ENCODE measurements at places on chromosomes 11 and 22. TPM values are rescaled to one million over a fixed set of nuclear protein-coding genes. Genes with fewer than 3 reads are reported as not detected.

GRCh38 chr11:113339929-113340589 lies 25.7 kb downstream of the TTC12 start:
- no peak for DNase-seq

DNA sequence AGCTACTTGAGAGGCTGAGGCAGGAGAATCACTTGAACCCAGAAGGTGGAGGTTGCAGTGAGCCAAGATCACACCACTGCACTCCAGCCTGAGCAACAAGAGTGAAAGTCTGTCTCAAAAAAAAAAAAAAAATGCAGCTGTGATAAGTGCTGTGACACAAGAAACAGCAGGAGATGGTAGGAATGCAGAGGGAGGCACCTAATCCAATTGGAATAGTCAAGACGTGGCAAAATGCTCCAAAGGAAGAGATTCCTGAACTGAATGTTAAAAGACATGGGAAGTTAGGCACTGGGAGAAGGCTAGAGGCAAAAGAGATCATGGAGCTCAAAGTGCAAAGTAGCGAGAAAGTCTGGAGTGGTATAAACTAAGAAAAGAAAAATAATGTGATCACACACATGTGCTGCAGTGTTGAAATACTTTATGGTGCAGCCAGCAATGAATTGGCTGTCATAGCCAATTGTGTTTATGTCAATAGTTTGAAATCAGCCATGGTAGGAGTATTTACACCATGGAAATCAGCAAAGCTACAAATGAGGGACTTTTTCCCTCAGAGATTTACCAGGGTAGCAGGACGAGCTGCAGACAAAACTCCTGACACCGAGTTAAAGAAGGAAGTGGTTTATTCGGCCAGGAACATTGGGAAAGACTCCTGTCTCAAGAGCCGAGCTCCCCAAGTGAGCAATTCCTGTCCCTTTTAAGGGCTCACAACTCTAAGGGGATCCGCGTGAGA lies 40.9 kb upstream of the LIPT2 start:
- DNase-seq = no peak

DNA sequence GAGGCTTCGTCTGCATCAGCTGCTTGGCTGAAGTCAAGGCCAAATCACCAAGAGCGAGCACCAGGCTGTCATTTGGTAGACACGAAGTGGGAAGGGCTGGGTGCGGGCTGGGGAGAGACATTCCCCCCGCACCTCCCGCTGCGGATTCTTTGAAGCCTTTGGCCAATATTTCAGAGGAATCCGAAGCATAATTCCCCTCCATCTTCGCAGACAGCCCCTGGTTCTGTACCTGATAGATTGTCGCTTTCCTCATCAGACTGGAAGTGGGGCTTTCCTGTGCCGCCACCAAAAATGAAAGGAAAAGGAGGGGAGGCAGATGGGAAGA lies 15.3 kb downstream of the BLID start:
- no peak for DNase-seq

DNA sequence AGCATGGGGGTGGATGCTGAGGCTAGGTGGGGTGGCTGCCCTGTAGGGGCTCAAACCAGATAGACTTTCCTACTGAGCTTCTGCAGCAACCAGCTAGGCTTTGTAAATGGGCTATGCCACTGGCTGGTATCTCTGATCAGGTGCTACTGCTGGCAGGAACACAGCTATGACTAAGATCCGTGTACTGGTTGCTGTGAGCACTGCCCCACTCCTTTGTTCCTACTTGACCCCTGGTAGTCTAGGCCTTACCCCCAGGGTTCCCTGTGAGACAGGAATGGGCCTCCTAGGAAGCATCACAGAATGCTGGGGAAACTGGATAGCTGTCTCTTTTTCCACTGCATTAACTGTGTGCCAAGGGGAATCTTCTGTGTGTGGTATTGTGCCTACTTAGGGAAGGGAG lies 58.4 kb upstream of the GAB2 start:
- no peak for DNase-seq

GRCh38 chr22:47270463-47271135 lies 508.1 kb downstream of the TBC1D22A start:
- DNase-seq = no peak

- no peak for DNase-seq
Measured at GRCh38 chr11:133582326-133582725, 50.0 kb upstream of the OPCML start.

DNA sequence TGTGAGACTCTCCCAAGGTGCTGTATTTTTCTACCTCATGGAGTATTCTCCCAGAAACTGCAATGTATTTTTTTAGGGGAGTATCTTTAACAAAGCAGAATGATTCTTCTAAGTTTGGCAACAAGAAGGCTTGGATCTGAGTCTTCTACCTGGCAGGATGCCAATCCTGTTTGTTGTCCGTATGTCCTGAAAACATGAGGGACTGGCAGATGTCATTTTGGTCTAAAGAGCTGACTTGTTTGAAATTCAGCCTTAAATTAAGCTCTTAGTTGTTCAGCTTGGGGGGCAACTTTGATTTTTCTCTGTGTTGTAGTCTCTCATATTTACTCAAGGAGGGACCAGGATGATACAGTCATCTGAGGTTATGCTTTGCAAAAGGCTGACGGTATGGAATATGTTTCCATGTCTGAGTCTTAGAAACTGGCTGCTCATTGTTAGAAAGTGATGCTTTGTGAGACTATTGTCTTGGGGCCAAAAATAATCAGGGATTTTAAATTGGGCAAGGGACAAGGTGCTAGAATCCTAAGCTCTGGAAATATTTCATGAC lies 9.3 kb downstream of the MRPL16 start:
- DNase-seq = no peak

- no peak for DNase-seq
Measured at GRCh38 chr11:36409152-36409816, 100.8 kb downstream of the TRAF6 start.

- no peak for DNase-seq
Measured at GRCh38 chr11:75236062-75236461, 4.5 kb upstream of the TPBGL start.

GRCh38 chr11:67054836-67055523 lies 1.7 kb upstream of the RHOD start:
- DNase-seq = peak; percentile 36

- no peak for DNase-seq
Measured at GRCh38 chr22:18970176-18970947, 34.3 kb upstream of the PRODH start.

DNA sequence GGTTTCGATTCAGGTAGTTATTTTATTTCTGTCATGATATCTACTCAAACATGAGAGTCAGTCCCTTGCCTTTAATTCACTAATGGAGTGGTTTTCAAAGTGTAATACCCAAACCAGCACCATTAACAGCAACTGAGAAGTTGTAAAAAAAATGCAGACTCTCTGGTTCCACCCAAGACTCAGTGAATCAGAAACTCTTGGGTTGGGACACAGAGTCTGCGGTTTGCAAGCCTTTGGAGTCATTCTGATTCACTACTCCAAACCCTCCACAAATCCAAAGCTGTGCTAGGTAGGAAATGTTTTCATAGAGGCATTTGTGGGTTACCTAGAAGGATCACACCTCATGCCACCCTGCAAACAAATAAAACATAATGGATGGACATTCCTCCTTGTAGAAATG lies 340.1 kb downstream of the NTM start:
- no peak for DNase-seq

DNA sequence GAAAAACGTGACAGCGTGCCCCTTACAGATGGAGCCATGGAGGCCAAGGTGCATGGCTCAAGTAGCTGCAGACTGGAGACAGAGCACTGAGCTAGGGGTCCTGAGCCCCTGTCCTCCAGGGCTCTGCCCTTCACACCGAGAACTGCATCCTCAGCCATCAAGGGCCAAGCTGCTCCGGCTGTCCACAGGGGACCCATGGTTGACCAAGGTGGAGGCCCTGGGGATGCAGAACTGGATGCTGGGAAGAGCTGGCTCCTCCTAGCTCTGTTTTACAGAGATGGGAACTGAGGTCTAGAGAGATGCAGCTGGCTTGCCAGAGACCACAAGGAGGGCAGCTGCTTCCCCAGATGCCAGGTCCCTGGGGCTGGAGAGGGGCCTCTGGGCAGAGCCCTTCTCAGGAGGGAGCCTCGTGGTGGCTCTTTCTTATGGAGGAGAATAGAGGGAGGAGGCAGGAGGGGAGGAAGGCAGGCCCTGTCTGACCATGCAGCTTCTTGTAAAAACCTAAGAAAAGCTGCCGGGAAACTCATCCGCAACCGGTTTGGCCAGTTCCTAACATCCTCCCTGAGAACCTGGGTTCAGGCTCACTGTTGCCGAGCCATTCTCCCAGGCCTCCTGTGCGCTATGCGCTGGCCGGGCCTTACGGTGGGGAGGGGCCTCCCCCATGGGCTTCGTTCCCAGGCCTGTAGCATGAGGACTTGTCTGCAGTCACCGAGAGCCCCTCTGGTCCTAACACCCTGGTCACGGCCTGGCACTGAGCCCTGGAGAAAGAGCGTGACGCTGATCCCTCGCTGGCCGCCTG lies 80.6 kb downstream of the WNT7B start:
- no peak for DNase-seq

DNA sequence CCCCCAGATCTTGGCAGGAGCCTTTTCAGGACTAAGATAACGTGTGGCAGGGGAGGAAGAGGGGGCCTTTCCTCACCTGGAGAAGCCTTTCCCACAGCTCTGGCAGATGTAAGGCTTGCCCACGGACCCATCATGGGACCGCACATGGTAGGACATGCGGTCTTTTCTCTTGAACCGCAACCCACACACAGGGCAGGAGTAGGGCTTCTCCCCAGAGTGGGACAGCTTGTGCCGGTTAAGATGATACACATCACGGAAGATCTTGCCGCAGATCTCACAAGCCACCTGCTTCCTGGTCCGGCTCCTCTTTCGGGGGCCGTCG lies 1.9 kb downstream of the PATZ1 start:
- no peak for DNase-seq

DNA sequence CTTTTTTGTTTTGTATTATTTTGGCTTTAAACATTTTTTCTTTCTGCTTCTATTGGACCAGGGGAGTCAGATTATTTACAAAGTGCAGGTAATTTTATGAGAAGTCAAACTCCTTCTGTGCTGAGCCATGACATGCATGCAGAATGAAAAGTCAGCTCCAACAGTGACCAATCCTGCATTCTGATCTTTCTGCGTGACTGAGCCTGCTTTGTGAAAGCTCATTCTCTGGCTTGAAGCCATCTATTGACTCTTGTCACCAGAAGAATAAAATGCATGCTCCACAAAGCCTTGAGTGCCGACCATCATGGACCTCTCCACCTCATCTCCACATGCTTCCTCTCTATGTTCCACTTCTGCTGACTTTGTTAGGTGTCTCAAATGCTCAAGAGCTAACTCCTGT lies 50.2 kb downstream of the MIAT start:
- DNase-seq = no peak

DNA sequence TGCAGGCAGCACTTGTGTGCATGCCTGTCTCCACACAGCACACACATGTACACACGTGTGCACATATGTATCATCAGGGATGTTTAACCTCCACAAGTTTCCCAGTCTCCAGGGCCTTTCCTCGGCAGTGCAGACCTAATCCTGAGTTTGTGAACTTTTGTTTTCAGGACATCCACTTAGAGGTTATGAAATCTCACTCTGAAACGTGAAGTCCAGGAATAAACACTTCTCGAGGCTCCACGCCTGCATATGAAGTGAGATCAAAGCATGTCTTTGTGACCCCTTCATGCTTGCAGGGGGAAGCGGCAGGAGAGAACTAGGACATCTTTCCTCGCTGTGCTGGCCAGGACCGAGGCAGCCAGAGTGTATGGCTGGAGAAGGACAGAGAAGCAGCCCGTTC lies 3.1 kb downstream of the SHISAL1 start:
- DNase-seq = no peak

DNA sequence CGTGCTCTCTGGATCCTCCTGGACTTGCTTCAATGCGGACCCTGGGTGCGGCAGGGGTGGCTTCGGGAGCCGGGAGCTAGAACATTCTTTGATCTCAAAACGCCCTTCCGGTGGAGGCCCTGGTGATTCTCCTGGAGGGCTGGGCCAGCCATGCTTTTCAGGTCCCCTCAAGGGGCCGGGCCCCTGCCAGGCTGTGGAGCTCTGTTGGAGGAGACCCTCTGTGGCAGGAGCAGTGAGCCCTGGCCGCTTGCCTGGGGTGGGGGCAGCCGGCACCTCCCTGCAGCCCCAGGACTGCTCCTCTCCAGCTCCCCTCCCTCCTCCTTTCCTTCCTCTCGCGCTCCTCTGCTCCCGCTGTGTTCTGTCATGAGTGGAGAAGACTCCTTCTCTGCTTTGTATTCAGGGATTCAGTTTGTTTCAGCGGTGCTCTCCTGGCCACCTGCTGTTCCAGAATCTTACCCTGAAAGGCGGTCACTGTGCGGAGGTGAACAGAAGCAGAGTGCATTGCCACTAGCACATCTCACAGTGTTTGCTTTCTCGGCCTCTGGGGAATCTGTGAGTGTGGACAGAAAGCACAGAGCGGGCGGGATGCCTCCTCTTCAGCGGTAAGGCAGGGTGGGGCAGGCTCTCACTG lies 289.1 kb downstream of the TBC1D22A start:
- no peak for DNase-seq

DNA sequence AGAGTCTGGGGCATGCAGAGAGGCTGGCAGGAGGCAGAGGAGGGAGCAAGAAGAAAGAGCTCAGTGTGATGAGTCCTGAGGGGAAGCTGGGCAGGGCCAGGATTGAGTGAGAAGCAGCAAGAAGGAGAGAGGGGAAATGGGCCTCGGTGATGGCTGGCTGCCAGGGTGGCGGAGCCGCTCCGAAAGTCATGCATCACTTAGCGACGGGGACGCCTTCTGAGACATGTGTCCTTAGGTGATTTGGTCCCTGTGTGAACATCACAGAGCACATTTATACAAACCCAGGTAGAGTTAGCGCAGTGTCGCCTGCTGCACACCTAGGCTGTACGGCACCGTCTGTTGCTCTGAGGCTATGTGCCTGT lies 15.1 kb downstream of the TBC1D22A start:
- no peak for DNase-seq

DNA sequence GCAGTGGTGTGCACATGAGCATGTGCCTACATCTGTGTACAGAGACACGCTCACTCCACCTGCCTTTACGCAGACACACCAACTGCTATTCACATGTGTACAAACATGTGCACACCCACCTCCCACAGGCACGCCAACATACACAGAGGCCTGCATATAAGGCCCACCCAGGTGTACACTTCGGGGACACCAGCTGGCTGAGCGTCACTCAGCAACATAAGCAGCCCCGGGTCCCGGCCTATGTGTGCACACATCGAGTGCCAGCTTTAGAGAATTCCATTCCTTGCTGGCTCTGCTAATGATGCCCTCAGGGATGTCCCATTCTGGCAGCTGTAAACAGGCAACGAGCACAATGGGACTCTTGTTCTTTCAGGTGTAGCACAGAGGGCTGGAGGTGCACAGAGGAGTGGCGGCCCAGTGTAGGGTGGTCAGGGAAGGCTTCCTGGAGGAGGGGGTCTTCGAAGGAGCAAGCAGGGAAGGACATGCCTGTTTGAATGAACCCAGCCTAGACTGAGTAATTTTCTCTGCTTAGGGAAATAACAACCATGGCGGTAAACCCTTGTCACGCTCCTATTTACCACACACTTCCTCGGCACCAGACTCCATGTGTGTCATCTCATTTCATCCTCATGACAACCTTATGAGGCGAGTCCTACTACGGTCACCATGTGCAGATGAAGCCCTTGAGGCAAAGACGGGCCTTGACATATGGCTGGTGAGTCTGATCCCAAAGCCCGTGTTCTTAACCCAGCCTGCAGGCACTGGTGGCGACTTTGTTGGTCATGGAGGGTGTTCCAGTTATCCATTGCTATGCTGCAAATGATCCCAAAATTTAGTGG lies 35.1 kb downstream of the RPL3 start:
- no peak for DNase-seq

The C11orf86 gene
- not detected for total RNA-seq

The MIEF1 gene
- total RNA-seq = 33.3 TPM

The PRR33 gene
- not detected for total RNA-seq

The TRPM5 gene
- total RNA-seq = not detected

The MUC15 gene
- total RNA-seq = not detected

The NRGN gene
- 10.6 TPM for total RNA-seq

The FJX1 gene
- 64.6 TPM for total RNA-seq

The IRAG1 gene
- total RNA-seq = 1.4 TPM

The CSF2RB gene
- total RNA-seq = 3.6 TPM

The OR4A16 gene
- not detected for total RNA-seq

Measured in glomerular endothelial cell (primary cell).